ENCODE measurements at places on chromosomes 16 and 17. TPM values are rescaled to one million over a fixed set of nuclear protein-coding genes. Genes with fewer than 3 reads are reported as not detected.

The GNG13 gene
- not detected for total RNA-seq

The WDR45B gene
- total RNA-seq: 86.4 TPM

The IL17C gene
- total RNA-seq: not detected

The TBC1D3I gene
- 1.7 TPM for total RNA-seq

The METTL2A gene
- total RNA-seq: 14.0 TPM

The MYH8 gene
- total RNA-seq: not detected

The VPS35 gene
- total RNA-seq: 63.3 TPM

GRCh38 chr16:67349172-67349571, 22.6 kb downstream of the LRRC36 start:
- no peak for DNase-seq

DNA sequence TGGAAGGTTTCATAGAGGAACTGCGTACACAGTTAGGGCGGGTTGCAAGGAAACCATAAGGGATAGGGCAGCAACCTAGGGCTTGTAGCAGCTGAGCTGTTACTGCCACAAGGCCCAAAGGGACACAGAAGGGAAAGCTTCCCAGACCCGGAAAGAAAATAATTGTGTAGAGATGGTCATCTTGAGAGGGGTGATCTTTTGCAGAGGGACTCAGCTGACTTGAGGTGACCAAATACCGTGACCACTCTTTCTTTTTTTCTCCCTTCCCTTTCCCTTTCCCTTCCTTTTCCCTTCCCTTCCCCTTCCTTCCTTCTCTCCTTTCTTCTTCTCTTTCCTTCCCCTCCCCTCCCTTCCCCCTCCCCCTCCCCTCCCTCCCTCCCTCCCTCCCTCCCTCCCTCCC, 8.5 kb upstream of the CREBBP start:
- DNase-seq: no peak

DNA sequence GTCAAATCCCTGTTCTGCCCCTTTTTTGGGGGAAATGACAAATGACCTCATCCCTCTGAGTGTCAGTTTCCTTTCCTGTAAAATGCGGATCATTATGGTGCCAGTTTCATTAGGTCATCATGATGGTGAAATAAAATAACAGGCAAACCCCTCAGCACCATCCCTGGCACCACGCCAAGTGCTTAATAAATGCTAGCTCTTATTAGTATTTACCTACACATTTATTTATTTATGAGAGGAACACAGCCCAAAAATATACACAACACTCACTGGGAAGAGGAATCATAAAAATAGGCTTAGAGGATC, 28.6 kb upstream of the GPRC5B start:
- DNase-seq: no peak

DNA sequence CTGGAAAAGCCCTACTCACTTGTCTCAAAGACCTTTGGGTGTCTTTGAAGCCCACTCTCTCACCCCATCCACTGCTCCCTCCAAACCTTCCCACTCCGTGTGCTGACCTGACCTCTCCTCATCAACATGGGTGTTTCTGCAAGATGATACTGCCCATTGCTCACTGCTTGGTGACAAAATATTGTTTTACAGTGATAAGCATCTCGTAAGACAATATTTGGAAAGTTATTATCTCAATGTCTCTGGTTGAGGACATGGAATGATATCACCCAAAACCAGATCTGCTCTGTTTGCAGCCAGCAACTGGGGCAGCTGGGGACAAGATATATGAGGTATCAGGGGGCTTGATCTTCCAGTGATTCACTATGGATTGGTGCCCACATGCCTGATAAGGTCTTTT, 195.8 kb downstream of the SALL1 start:
- DNase-seq: no peak

DNA sequence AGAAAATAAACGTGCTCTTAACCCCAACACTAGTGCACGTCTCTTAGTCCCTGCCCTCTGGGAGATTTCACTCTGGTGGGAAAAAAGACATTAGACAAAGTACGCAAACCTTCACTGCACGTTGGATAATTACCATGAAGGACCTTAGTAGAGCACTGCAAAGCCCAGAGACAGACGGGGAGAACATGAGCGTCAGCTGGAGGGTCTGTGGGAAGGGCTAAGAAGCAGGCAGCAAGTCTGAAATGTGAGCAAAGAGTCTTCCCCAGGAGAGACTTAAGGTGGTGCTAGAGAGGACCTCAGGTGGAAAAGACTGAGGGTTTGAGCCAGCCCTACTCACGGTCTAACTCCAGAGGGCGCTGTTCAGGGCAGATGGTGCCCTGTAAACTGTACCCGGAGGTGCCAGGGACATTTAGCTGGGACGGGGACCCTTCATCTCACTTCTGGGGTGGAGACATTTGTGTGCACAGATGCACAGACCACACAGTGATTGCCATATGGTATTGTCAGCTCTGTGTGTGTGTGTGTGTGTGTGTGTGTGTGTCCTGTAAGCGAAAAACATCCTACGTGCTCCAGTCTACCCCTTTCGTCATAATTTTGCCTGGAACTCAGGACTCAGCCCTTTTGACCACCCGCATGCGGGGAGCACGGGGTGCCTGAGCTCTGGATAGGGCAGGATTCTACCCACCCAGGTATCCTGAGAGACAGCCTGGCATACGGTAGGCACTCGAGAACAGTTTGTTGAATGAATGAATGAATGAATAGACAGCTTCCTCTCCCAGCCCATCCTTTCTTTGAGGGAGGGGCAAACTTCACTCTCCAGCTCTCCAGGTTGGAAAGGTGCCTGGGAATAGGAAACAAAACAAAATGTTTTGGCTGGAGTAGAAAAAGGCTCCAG, 10.1 kb upstream of the STAC2 start:
- no peak for DNase-seq

- DNase-seq: no peak
Measured at GRCh38 chr16:11100239-11100750, 155.7 kb downstream of the SOCS1 start.

GRCh38 chr17:72658675-72659074, 433.8 kb downstream of the SLC39A11 start:
- DNase-seq: no peak

- no peak for DNase-seq
Measured at GRCh38 chr16:86156155-86156554, 257.2 kb downstream of the IRF8 start.

GRCh38 chr17:74711058-74711824, 1.5 kb downstream of the CD300LF start:
- DNase-seq: no peak

- DNase-seq: no peak
Measured at GRCh38 chr17:6901086-6901485, 69.6 kb upstream of the TEKT1 start.

DNA sequence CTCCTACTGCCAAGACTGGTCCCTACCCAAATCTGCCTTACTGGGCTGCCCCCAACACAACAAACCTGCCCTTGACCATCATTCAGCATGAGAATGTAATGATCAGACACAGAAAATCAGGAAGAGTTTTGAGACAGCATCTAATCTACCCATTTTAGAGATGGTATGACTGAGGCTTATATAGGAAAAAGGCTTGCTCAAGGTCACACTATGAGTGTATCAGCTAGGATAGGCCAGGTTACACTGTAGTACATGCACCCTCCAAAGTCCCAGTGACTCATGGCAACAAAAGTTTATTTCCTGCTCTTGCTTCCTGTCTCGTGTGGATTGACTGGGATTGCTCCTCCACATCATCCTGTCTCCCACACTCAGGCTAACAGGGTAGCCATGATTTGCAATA, 27.9 kb downstream of the NLRC5 start:
- no peak for DNase-seq

DNA sequence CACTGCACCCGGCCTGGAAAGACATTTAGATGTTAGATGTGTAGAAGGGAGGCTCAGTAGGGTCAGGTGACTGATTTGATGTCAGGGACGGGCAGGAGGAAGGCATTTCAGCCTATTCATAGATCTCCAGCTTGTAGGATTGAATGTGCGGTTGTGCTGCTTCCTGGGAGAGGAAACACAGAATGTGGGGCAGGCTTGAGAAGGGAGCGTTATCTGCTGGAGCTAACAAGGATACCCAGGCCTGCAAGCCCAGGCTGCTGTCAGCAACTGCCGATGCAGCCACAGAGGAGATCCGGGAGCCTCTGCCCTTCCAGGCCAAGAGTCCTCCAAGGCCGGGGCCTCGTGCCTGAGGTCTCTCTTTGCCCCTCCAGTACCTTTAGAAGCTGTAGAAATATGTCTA, 205.6 kb downstream of the SPECC1 start:
- DNase-seq: no peak

GRCh38 chr16:86044241-86044671, 145.3 kb downstream of the IRF8 start:
- no peak for DNase-seq

- DNase-seq: no peak
Measured at GRCh38 chr17:66135896-66136295, 56.0 kb downstream of the CEP112 start.

GRCh38 chr17:63910096-63910495, 962 bp downstream of the CSHL1 start:
- DNase-seq: no peak

GRCh38 chr17:10815319-10815718, 11.4 kb upstream of the TMEM238L start:
- no peak for DNase-seq

GRCh38 chr16:27341971-27342370, 28.2 kb downstream of the IL4R start:
- DNase-seq: no peak

GRCh38 chr17:81206166-81206565, 16.6 kb downstream of the CEP131 start:
- DNase-seq: no peak

All from vagina (tissue), 2 donors.